Activated B cell treated with CpG ODN at 0.5 μM for 24 hours (primary cell): ENCODE measurements at places on chromosomes 12 and 14. TPM values are rescaled to one million over a fixed set of nuclear protein-coding genes. Genes with fewer than 3 reads are reported as not detected.

PCED1B gene
- 60.9 and 65.4 TPM in 2 replicates for total RNA-seq

DPPA3 gene
- total RNA-seq, result not detected in 2 replicates

TTC7B gene
- total RNA-seq, result 1.9 and 2.5 TPM in 2 replicates

SMCO2 gene
- not detected in 2 replicates for total RNA-seq

KLRG1 gene
- total RNA-seq, result 1.9 and 3.1 TPM in 2 replicates

MYO1A gene
- total RNA-seq, result 0.39 and 0.71 TPM in 2 replicates

CAPS2 gene
- total RNA-seq, result 3.1 and 3.8 TPM in 2 replicates

PROX2 gene
- 0.07 TPM in 1 of 2 replicates, not detected in the other for total RNA-seq

NKX2-1 gene
- total RNA-seq, result not detected in 2 replicates

CLBA1 gene
- 2.7 and 3.9 TPM in 2 replicates for total RNA-seq

SLIRP gene
- 58.6 and 61.7 TPM in 2 replicates for total RNA-seq

TULP3 gene
- total RNA-seq, result 7.0 and 7.3 TPM in 2 replicates

GRCh38 chr12:3727877-3728632 lies 24.9 kb downstream of the CRACR2A start:
- DNase-seq, result no peak

DNA sequence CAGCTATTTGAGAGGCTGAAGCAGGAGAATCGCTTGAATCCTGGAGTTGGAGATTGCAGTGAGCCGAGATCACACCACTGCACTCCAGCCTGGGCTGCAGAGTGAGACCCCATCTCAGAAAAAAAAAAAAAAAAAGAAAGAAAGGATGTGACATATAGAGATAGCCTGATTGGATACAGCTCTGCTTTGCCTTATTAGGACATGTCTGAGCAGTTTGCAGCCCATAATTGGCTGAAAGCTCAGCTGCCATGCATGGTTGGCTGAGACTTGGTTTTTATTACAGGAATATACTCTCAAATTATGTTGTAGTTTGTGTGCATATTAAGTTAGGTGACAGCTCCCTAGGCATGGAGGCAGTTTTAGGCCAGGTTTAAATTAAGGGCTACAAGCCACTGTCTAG lies 6.3 kb downstream of the TIGAR start:
- no peak for DNase-seq

DNA sequence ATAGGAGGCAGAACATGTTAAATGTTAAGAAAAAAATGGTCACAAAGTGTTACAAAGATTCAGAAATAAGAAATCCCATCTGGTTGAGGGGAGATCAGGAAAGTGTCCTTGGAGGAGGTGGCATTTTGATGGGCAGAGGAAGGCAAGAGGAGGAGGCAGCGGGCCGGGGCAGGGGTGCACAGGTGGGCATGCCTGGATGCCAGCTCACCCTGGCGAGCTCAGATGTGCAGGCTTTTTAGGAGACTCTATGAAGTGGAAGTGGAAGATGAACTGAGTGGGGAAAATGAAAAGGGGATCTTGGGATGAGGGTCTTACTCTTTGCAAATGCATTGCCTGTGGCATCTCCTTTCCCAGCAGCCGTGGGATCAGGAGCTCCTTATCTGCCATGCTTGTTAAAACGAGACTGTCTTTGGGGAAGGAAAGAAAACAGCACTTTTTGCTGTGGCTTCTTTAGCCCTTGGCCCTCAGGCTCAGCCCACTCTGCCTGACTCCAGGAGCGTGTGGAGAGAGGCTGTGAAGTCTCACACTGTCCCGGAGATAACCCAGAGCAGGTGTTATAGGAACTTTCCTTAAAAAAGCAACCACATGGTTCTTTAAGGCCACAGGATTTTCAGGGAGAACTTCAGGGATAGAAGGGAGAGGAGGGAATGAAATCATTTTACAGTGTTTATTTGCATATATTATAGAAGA lies 62.6 kb downstream of the ELK3 start:
- no peak for DNase-seq

- DNase-seq, result no peak
Observed at GRCh38 chr12:68602720-68603119, 8.0 kb upstream of the RAP1B start.

DNA sequence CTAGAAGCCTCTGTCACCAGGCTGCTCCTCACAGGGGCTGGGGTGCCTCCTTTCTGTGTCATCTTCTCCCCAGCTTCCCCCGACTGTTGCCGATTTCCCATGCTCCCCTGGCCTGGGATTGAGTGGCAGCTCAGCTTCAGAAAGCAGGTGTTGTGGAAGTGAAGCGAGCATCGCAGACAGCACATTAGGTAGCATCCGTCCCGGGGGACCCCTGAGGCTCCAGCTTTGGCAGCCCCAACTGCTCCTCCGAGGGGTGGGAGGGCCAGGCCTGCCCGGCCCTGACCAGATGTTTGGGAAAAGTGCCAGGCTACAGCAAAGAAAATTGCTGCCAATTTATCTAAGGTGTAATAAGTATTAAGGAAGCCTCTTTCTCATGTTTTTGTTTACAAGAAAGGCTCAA lies 1045.6 kb downstream of the BCL11B start:
- no peak for DNase-seq

DNA sequence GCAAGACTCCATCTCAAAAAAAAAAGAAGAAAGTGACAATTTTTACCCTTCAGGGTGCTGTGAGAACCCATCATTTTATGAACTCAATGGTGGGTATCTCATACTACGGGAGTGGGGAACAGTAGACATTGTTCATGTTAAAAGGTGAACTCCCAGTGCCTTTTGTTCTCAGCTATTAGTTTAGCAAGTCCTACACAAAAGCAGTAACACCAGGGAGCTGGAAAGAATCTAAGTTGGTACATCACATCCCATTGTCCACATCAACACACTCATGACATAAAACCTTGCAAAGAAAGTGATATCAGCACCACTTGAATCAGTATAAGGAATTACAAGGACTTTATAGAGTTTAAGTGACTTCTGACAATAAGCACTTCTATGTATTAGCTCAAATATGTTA lies 47.4 kb upstream of the ABCC9 start:
- DNase-seq, result no peak

- no peak for DNase-seq
Observed at GRCh38 chr12:6951551-6952120, 480 bp downstream of the PTPN6 start.

DNA sequence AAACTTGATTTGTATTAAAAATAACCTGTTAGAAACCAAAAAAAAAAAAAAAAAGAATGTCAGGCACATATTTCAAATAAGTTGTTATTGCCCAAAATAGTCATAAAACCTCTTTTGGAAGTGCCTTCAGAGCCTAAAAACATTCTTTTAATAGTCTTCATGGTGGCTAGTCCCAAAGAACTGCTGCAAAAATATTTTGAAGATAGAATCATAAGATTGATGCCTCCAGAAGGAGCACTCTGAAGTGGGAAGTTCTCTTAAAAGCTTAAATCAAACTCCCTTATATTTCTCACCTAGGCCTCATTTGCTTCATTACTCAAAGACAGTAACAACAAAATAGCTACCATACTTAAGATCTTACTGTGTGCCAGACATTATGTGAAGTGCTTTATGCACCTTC lies 27.2 kb upstream of the NT5DC3 start:
- DNase-seq, result no peak

DNA sequence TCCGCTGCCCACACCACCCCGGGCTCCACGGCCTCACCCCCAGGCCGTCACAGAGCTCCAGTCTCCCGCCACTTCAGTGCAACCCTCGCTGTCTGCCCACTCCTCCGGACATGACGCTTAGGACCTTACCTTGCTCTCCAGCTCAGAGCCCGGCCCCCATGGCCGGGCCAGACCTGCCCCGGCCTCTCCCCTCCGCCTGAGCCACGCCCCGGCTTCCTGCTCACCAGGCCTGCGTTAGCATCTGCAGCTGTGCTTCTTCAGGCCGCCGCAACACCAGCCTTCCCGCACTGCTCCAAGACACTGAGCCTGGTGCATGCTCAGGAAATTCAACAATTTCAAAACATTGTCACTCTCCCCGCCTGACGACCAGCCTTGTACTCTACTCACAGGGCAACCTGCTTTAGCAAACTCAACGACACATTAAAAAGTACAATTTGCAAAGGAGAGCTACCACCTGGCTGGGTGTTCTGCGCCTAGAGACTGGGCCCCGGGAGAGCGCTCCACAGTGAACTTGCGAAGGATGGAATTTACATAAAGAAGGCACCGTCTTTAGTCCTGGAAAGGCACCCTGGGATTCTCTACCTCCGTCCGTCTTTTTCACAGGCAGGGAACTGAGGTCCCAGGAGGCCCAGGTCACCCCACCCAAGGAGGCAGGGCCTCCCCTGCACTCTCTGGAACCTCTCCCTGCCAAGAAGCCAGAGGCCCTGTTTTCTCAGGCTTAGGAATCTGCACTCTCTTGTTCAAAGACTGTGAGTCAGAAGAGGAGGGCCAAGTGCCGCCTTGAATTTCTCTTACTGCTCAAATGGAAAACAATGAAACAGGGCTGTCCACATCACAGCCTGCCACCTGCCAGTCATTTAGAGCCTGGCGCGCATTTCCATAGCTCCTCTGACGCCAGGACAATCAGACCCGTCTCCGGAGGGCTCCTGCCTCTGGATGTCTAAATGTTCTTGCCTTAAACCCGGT lies 51.3 kb downstream of the STX2 start:
- DNase-seq, result no peak

DNA sequence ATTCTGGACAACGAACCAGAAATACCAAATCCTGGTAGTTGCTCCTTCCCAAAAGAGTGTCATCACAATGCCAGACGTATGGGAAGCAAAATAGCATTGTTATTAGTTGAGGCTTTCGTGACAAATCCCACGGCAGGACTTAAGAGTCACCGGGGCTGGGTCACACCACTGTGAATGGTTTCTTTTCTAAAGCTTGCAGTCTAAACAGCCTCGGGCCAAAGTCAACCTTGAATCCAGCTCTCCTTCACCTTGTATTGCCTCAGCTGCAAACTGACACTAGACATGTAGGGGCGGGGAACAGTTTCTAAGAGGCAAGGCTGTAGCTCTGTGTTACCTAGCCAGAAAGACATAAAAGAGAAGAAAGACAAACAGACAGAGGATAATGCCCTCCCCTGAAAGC lies 734.8 kb downstream of the MED13L start:
- no peak for DNase-seq

GRCh38 chr12:32104572-32105355 lies 1.9 kb upstream of the BICD1 start:
- DNase-seq, result no peak

DNA sequence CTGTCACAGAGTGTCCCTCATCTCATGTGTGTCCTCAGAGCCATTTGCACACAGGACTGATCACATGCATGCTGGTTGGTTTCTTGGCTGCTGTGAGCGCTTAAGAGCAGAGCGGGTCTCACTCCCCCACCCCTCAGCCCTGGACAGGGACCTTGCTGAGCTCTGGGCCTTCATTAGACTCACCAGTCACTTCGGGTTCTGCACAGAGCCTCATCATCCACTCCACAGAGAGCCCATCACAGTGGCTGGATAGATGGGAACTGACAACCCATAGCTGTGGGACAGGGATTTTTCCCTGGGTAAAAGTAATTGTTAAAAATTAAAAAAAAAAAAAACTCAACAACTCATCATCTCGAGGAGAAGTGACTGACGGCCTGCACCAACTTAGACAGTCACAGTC lies 8.2 kb downstream of the GLRX5 start:
- DNase-seq, result no peak

DNA sequence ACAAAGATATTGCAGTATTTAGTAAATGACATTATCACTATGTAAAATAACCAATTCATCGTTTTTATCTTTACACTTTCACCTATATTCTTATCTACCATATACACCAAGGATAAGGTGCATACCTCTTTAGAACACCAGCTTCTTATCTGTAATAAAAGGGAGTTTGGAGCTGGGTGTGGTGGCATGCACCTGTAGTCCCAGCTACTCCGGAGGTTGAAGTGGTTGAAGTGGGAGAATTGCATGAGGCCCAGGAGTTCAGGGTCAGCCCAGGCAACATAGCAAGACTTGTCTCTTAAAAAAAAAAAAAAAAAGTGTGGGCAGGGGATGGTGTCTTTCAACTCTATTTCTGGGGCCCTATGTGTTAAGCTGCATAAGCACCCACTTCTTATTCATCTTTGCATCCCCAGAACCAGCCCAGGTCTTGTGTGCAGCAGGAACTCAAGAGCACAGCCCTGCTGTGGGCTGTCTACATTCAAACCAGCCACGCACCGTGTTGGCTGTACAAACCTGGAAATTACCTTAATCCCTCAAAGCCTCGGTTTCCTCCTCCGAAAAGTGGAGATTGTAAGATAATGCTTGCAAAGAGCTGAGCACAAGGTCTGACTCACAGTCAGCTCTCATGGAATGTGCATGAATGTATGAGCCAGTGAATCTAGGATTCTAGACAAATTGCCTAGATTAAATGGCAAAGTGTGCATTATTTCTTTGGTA lies 256.6 kb upstream of the FOXN3 start:
- DNase-seq, result no peak

DNA sequence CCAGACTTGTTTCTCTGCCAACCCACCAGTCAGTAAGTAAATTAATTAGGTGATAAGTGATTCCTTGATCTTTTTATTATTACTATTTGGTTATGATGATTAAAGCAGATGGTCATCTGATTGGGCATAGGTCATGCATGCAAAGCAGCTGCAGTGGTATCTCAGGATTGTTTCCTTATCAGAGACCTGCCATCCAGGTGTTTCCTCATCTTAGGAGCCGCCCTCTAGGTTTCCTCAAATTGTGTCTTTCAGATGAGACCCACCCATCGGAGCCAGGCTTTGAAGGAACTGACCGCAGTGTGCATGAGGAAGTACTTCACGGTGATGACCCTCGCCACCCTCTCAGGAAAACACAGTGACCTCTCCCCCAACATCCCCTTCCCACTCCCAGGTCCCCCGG lies 63.3 kb downstream of the ZFP36L1 start:
- DNase-seq, result no peak

DNA sequence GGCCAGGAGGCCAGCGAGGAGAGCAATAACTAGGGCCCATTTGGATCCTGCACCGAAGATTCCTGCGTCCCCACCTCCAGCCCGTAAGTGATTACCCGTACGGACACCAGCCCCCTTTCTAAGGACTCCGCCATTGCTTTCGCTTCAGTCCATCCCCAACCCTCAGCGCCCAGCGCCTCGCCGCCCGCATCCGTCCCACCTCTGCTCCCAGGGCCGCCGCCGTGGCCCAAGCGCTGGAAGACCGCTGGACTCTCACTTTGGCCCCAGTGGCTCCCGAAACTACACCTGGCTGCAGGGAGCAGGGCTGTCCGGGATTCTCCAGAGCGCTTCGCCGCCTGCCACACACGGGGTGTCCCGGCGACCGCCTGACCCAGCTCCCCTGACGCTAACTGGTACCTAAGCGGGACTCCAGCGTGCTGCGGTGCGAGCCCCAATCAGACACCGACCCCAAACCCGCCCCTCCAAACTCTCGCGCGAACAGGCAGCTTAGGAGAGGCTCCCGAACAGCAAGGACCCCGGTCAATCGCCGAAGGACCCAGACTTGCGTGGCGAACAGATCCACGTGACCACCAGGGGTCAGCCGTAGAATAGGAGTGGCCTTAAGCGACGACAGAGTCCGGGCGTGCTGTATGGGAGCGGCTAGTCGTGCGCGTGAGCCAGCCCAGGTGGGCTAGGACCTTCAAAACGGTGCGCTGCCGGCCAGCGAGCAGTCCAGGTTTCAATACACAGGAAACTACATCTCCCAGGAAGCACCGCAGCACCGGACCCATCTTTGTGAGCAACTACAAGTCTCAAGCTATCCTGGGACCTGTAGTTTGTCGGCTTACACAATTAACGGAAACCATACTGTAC lies at the start of gene CNPY2:
TSS of gene CNPY2 (minus strand) at position 367 of the 852 bp plus-strand sequence. CDS start 771 bp downstream, outside the sequence.
- peak; percentile 85 for DNase-seq

- DNase-seq, result no peak
Observed at GRCh38 chr14:100138082-100138787, 21.2 kb downstream of the DEGS2 start.

GRCh38 chr12:82858534-82858917 lies 171.8 kb downstream of the TMTC2 start:
- DNase-seq, result no peak

GRCh38 chr14:28515571-28515970 lies 251.0 kb upstream of the FOXG1 start:
- DNase-seq, result no peak

- no peak for DNase-seq
Observed at GRCh38 chr14:85037411-85037810, 492.5 kb upstream of the FLRT2 start.
